Panc1 (cell line): ENCODE measurements at places on chromosomes 13 and 19.

- DNase-seq, result no peak
These were observed 14.3 kb downstream of the LATS2 start for GRCh38 chr13:21047087-21047486.

- no peak for DNase-seq
These were observed 27.4 kb downstream of the STARD13 start for GRCh38 chr13:33257841-33258807.

DNA sequence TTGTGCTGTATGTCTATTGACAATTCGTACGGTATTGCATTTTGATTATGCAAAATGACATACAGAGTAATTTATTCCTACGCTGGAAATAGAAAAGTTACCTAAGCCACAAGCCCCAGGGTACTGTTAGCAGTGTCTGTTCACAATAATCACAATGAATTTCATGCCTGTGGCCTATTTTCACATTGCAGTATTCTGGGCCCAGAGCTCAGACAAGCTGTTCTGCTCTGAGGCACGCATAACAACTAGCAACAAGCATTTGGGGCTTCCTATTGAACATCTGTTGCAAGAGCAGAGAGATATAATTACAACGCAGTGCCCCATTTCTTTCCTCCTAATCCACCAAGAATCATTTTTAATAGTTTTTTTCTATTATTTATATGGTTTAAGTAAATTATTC, 158.9 kb upstream of the SGCG start:
- DNase-seq, result no peak

DNA sequence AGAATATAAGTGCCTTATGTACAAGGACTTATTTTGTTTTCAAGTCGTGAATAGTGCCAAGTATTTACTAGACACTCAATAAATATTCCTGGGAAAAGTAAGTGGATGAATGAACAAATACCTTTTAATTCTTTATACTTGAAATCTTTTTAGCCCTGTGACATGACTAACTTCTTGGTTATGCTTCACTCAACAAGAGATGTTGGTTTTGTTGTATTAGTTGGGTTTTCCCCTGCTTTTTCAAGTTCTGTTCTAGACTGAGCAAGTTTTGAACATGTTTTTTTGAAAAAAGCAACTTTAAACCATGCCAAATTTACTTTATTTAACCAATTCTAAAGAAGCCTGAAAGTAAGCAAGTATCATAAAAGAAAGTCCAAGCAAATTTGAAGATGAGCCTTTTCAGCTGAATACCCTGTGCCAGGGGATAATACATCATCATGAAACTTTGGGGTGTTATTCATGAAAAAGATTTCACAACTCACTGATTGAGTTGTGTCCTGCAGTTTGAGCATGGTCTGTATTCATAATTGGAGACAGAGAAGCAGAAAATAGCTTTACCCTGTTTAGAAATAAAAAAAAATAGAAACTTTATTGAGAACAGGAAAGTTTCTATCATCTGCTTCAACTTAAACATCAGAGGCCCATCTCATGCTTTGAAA, 11.1 kb downstream of the LMO7 start:
- no peak for DNase-seq

DNA sequence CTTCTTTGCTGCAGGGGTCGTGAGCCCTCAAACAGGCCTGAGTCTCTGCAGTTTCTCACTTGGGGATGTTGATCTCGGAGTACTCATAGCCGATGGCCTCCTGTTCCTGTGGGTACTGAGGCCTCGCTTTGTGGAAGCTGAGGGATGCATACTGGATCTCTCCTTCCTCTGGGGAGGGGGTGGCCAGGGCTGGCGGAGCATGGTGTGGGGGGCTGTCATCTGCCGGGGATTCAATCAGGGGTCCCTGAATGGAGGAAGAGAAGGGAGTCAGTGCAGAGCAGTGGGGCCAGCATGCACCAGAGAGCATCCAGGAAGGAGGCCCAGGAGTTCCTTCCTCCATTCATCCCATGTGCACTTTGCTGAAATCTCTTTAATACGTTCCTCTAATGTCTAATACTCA, 10.0 kb downstream of the SIGLEC12 start:
- DNase-seq, result no peak

DNA sequence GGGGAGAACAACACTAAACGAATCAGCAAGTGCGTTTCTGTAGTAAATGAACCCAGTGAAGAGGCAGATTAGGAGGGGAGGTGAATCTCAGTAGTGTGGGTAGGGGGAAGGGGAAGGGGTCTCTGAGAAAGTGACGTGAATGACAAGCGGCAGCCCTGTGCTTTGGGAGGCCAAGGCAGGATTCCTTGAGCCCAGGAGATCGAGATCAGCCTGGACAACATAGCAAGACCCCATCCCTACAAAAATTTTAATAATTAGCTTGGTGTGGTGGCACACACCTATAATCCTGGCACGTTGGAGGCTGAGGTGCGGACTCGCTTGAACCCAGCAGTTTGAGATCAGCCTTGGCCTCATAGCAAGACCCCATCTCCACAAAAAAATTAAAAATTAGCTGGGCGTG, 8.1 kb downstream of the PLK5 start:
- DNase-seq, result no peak

GRCh38 chr13:109344552-109345157, 441.7 kb downstream of the IRS2 start:
- DNase-seq, result no peak

- no peak for DNase-seq
These were observed 174.5 kb downstream of the KCTD12 start for GRCh38 chr13:76711550-76712182.

DNA sequence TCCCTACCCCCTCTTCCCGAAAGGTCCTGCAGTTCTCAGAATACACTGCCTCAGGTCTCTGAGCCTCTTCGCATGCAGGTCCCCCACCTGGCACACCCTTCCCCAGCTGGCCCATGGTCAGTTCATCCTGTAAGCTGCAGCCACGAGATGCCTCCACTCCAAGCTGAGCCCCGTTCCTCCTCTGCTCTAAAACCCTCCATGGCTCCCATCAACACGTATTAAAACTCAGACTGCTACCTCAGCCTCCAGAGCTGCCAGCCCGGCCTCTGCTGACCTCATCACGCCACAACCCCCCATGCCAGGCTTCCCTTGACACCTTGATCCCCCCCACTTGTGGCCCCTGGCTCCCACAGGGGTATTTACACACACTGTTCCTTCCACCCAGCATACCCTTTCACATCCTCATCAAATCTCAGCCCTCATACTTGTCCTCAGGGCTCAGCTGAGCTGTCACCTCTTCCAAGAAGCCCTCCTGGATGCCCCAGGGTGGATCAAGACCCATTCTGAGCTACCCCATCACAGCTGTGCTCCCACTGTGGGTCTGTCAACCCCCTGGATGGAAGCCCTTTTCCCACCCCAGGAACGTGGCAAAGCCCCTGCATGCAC, 48.9 kb downstream of the PTPRS start:
- no peak for DNase-seq

- DNase-seq, result no peak
These were observed 586.6 kb downstream of the SLITRK1 start for GRCh38 chr13:83295686-83296085.

- no peak for DNase-seq
These were observed 20.2 kb upstream of the PNMA8B start for GRCh38 chr19:46515879-46516350.

DNA sequence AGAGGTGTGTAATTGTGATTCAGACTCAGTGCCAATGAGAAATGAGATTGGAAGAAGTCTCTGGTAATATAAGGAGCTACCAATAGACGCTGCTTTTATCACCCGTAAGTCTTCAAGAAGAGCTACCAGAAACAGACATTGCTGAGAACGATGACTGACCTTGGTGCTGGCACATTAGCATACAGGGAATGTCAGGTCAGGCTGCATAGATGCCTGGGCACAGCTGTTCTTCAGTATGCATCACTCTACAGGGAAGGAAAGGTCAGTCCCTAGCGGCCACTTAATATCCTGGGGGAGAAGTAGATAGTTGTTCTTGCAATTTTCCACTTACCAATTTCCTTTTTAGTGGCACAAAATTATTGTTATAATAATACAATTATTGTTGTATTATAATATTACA, 380.4 kb downstream of the PCDH9 start:
- no peak for DNase-seq

DNA sequence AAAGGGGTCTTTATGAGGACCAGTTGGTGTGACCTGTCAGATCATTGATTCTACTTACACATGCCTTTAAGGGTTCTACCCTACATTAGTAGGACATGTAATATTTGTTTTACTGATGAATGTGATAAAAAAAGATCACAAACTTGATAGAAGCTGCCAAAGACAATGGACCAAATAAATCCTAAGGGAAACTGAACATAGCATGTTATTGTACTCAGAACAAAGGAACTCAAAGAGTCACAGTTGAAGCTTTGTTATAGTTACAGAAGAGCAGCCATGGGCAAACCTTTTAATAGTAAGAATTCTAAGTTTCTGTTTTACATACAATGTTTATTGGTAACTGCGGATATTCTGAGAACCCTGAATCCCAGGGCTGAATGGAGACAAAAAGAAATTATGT, 780.1 kb downstream of the SLITRK6 start:
- no peak for DNase-seq

GRCh38 chr19:50636317-50637085, 3.2 kb downstream of the SYT3 start:
- no peak for DNase-seq

- no peak for DNase-seq
These were observed 38.5 kb upstream of the FGF14 start for GRCh38 chr13:102440259-102440936.

DNA sequence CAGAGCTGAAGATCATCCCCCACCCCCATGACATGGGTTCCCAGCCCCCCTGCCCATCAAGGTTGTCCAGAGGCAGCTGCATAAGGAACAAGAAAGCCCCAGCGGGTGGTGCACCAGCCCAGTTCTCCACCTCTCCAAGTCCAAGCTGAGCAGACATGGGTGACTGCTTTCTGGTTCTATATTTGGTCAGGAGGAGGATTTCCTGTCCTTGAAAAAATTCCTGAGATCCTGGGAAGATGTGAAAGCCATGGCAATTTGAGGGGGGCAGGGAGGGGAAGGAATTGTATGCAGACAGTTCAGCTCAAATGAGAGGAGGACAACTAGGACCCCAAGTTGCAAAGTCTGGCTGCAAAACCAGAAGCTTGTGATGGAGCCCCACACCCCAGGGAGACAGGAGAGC, 55.4 kb upstream of the ADGRE5 start:
- no peak for DNase-seq

- DNase-seq, result no peak
These were observed 3.5 kb downstream of the SSC5D start for GRCh38 chr19:55491546-55492360.

- no peak for DNase-seq
These were observed 75.4 kb upstream of the TRPC4 start for GRCh38 chr13:37944869-37945442.

- no peak for DNase-seq
These were observed 16.8 kb downstream of the PABPC3 start for GRCh38 chr13:25112695-25113255.

DNA sequence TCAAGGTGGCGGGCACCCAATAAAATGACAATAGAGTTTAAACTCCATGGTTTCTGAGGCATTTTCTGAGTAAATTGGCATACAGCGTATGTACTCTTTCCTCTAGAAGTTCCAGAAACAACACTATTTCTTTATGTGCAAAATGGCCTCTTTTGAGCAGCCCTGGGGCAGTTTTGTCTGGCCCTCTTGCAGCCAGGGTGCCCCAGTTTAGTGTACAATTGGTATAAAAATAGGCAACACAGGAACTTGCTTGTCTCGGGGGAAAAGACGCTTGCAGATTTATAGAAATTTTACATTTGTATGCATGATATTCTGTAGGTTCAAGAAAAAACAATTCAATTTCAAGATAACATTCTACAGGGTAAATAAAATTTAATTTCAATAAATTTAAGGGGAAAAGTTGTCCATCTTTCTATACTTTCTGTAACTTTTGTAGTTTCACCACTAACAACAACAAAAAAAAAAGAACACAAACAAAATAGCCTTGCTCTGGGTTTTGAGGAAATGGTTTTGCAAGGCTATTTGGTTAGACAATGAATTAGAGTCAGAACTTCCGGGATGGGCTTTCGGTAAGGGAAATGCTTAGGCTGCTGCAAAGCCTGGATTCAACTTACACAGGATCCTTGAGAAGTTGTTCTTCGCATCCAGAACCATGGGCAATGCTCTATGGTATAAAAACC, 45.3 kb downstream of the LRCH1 start:
- DNase-seq, result no peak

- no peak for DNase-seq
These were observed 94.6 kb downstream of the EFNB2 start for GRCh38 chr13:106440866-106441265.

- no peak for DNase-seq
These were observed 23.8 kb downstream of the ZNF787 start for GRCh38 chr19:56097306-56097705.

GRCh38 chr19:43598445-43599240, 2.2 kb downstream of the ZNF576 start:
- no peak for DNase-seq

GRCh38 chr13:51154029-51154555, 43.0 kb upstream of the C13orf42 start:
- DNase-seq, result no peak

- peak; percentile 89 for DNase-seq
These were observed at the start of gene FBXO27 for GRCh38 chr19:39032063-39032918. Gene FBXO27, minus strand, starts transcription at chr19:39032549. Its CDS starts 322 bp downstream, at chr19:39032227.

DNA sequence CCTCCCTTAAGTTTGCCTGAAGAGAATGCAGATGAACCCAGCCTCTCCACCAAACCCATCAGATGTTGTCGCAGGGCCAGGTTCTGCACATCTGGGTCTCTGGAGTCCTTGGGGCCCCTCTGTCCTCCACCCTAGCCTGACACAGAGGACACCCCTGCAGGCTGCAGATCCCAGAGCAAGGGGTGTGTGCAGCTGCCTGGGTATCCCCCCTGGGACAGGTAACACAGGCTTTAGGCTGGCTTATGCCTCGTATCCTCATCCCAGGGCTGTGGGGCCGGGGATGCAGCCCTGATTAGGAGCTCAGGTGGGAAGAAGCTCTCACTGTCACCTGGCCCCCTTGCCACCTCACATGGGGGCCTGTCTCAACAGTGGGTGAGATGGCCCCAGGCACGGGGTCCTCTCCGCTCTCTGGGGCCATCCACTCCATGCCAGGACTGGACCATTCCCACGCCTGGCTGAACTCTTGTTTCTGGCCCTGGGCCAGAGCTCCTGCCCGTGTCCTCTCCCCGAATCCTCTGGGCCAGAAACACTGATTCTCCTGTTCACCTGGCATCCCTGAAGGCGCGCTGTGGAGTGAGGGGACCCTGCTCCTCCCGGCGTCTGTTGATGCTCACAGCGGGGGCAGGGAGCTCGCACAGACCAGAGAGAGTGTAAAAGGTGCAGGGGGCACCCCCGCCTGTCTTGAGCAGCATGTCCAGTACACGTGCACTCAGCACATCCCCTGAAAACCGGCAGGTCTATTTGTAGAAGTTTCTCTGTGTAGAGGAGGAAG, 38.7 kb upstream of the TPM4 start:
- no peak for DNase-seq

DNA sequence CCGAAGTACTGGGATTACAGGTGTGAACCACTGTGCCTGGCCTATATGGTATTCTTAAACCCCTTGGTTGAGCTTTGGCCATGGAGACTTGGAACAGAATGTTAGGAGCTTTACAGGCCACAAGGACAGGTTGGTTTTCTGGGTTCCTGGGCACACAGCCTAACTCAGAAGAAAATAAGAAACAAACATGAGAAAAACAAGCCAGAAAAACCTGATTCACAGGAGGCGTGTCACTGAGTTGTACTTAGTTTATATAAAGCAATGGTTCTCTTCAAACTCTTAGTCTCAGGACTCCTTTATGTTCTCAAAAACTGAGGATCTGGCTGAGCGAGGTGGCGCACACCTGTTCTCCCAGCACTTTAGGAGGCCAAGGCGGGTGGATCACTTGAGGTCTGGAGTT, 125.1 kb upstream of the SPATA13 start:
- DNase-seq, result no peak

- DNase-seq, result no peak
These were observed 197.7 kb downstream of the SLITRK6 start for GRCh38 chr13:85601526-85601925.

- no peak for DNase-seq
These were observed 813 bp downstream of the ZNF284 start for GRCh38 chr19:44072543-44073401.
